ENCODE measurements at places on chromosomes 6 and 20.

- DNase-seq: no peak
These were observed 167.9 kb upstream of the JARID2 start for GRCh38 chr6:15077961-15078360.

GRCh38 chr20:45157962-45158361 lies 16.7 kb upstream of the PI3 start:
- no peak for DNase-seq

DNA sequence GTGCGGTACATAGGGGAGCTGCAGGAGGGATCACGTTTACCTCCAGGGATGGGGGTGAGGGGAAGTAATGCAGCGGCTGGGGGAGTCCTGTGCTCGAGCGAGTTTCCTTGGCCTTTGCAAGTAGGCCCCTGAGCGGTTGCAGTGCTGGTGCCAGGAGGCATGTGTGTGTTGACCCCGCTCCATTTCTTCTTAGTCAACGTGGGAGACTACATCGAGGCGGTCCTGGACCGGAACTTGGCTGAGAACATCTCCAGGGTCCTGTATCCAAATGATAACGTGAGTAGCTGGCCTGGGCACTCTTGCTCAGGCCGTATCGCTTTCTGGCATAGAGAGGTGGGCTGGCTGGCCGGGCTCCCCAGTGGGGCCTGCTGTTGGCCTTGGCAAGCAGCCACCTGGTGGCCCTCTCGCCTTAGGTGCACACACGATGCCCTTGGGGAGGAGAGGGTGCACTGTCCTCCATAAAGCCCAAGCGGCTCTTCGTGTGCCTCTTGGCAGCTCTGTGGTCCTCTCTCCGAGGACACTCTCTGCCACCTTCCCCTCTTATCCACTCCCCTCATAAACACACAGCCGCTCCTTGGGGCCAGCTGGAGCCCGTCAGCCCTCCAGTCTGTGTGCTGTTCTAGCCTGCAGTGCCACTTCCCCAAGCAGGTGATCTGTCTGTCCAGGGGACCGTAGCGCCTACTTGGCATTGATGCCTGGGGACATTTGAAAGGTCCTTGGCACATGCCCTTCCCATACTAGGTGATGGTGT lies 29.3 kb downstream of the PYGB start:
- peak; percentile 78 for DNase-seq

GRCh38 chr6:137850816-137851602 lies 16.1 kb upstream of the TNFAIP3 start:
- DNase-seq: no peak

GRCh38 chr6:97437087-97437486 lies 154.1 kb upstream of the MMS22L start:
- DNase-seq: no peak

DNA sequence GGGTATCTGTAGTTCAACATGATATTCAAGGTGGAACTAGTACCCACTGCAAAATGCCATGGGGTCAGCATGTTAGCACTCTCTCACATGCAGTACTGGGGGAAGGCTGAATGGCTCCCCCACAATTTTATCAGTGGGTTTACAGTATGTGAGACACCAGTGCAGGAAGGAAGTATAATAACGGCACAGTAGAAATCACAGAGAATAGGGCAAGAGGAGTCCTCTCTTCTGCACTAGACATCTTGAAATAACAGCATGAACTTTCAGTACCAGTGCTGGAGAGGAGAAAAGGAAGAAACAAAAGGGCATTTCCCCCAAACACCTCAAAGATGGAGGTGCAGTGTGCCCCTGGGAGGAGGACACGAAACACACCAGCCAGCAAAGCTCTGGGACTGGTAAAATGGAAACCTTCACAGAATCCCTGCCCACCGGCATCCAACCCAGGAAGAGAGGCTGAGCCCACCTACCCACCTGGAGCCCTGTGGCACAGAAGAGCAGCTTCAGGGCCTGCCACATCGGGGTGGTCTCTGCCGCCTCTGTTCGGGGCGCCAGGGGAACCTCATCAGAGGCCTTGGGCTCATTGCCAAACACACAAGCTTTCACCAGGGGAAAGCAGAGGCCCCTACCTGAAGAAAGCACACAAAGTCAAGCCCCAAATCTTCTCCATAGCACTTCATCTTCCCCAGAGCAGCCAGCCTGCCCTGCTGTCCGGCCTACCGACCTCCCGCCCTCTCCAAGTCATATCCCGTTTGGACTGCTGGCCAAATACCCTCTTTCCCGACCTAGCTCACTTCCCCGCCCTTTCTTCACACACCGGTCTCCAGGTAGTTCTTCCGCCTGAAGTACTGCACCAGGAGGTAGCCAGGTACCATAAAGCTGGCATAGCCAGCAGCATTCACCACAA lies 1.2 kb downstream of the SLC35B2 start:
- DNase-seq: no peak

- DNase-seq: no peak
These were observed 313.2 kb downstream of the HDGFL1 start for GRCh38 chr6:22882581-22882980.
